ENCODE measurements at places on chromosomes 6 and 20. TPM values are rescaled to one million over a fixed set of nuclear protein-coding genes. Genes with fewer than 3 reads are reported as not detected.

DNA sequence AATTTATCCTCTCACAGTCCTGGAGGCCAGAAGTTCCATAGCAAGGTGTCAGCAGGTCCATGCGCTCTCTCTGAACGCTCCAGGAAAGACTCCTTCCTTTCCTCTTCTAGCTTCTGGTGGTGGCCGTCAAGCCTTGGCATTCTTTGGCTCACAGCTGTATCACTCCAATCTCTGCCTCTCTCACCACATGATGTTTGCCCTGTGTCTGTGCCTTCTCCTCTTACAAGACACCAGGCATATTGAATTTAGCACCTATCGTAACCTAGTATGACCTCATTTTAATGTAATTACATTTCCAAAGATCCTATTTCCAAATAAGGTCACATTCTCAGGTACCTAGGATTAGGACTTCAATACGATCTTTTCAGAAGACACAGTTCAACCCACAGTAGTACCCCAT lies 428.5 kb downstream of the CD83 start:
- H3K4me3 ChIP-seq: no peak overlapping the region
- H3K36me3 ChIP-seq: no peaks in the 10 kb centered on the region
- no peaks in the 10 kb centered on the region for H3K27me3 ChIP-seq
- no peak for DNase-seq
- H3K27ac ChIP-seq: no peak overlapping the region
- no peaks in the 10 kb centered on the region for H3K4me1 ChIP-seq

DNA sequence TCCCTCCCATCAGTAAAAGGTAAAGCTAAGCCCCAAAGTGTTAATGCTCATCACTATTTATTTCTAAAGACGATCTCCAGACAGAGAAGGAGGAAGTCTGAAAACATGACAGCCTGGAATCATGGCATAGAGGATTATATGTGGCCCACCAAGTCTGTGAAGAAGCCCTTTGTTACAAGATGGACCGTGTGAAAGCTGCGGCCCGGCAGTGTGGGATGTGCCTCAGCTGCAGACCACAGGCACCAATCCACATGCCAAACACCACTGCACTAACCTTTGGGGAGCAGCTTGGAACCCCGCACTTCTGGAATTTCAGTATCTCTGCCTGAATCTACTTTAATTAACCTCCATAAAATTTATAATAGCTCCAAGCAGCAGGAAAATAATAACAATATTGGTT lies 90.4 kb downstream of the SLC23A2 start:
- no peaks in the 10 kb centered on the region for H3K36me3 ChIP-seq
- H3K27me3 ChIP-seq: no peaks in the 10 kb centered on the region
- DNase-seq: no peak
- no peaks in the 10 kb centered on the region for H3K4me1 ChIP-seq
- H3K4me3 ChIP-seq: no peak overlapping the region

TCP11 gene
- 1.6 TPM for total RNA-seq

DEFB112 gene
- not detected for total RNA-seq
